Daoy (cell line): ENCODE measurements at places on chromosomes 11 and 22. TPM values are rescaled to one million over a fixed set of nuclear protein-coding genes. Genes with fewer than 3 reads are reported as not detected.

- peak; percentile 61 for DNase-seq
Observed at GRCh38 chr22:30240541-30241417, 5.8 kb downstream of the LIF start.

- DNase-seq: no peak
Observed at GRCh38 chr11:72885749-72886609, 71.8 kb downstream of the ATG16L2 start.

DNA sequence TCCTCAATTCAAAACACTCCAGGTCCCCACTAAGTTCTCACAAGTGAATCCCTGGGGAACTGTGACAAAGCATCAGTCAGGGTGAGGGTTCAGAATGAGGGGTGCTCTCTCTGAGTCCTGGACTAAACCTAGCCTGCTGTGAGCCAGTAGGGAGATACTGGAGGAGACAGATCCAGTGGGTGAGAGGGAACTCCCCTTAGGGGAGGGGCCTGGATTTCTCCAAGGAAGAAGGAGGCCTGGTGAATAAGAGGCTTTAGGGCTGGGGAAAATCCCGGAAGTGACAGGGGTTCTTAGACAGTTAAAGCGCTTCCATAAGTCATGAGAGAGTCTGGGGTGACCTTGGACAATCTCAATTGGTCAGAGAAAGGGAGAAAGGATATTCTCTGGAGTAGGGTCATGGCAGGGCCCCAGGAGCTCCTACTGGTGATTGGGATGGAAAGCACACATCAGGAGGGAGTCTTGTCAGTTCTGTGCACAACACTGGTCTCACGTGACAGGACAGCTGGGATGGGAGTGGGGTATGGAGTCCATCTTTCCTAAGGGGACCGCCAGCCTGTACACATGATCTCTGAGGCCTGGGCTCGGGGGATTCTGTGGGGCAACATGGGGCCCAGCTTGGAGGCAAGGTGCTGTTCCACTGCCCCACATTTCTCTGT lies 1.5 kb downstream of the TBC1D10A start:
- DNase-seq: peak; percentile 88

- DNase-seq: peak; percentile 65
Observed at GRCh38 chr11:106466521-106467080, 389.1 kb downstream of the AASDHPPT start.

DNA sequence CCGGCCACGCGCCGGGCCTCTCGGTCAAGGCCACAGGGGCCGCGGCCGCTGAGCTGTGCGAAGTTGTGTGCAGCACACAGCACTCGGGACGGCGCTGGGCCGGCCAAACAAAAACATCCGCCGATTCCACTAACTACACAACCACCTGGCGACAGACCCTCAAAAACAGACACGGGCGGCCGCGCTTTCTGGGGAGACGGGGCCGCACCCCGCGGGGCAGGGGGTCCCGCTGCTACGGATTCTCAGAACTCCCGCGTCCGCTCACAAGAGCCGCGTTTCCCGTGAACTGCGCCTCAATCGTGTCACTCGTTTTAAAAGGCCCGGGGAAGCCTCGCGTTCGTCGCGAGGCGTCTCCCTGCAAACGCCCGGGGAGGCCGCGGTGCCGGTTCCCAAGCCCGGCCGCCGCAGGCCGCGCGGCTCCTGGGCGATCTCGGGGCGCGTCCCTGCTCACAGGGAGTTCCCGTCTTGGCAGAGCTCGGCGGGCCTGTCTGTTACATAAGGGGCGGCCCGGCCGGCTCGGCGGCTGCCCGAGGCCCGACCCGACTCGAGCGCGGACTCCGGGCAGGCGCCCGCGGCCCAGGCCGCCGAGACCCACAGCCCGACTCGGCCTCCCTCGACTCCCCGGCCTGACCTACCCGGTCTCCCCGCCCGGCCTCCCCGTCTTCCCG lies 936 bp downstream of the BRD1 start:
- peak; percentile 30 for DNase-seq

DNA sequence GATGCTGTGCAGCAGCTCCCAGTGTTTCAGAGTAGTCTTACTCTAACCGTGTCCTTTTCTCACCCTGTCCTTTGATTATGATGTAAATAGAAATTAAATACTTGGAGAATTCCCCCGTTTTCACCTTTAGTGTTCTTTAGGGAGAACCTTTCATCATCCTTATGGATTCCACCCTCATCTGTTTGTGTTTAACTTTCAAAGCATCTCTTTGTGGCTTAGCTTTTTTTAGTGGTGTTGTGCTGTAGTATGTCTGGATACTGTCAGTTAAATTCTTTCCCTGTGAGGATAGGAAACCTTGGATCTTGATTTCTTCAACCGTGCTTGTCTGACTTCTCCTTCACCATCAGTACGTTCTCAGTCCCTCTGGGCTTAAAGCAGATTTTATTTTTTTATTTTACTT lies 48.5 kb downstream of the PPP6R3 start:
- DNase-seq: no peak

DNA sequence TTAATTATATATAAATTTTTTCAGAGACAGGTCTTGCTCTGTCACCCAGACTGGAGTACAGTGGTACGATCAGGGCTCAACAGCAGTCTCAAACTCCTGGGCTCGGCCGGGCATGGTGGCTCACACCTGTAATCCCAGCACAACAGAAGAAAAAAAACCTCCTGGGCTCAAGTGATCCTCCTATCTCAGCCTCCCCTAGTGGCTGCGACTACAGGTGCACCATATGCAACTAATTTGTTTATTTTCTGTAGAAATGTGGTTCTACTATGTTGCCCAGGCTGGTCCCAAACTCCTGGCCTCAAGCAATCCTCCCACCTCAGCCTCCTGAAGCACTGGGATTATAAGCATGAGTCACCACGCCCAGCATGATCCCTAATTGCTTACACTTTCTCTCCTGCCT lies 56.1 kb upstream of the SLC35C1 start:
- peak; percentile 24 for DNase-seq

DNA sequence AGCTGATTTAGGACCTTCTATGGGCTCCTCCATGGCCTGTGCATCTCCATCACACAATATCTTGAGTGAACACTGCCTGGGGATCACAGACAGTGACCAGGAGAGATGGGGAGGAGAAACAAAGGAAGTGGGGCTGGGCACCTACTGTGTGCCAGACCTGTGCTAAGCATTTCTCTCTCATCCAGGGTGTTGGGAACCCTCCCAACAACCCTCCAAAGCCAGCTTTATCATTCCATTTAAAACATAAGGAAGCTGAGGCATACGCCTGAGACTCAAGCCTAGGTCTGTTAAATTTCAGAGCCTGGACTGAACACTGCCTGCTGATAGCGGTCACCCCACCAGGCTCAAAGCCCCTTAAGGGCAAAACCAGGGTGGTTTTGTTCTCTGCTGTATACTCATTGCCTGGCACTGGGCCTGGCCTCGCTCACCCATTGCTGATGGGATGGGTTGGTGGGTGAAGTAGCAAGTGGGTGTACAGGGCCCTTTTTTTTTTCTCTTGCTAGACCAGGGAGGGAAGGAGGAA lies 130.1 kb downstream of the MN1 start:
- DNase-seq: peak; percentile 27

OR10D3 gene
- total RNA-seq: not detected in 2 replicates

XRCC6 gene
- total RNA-seq: 590 and 694 TPM in 2 replicates
